SW480 (cell line): ENCODE measurements at places on chromosomes 5 and 9.

DNA sequence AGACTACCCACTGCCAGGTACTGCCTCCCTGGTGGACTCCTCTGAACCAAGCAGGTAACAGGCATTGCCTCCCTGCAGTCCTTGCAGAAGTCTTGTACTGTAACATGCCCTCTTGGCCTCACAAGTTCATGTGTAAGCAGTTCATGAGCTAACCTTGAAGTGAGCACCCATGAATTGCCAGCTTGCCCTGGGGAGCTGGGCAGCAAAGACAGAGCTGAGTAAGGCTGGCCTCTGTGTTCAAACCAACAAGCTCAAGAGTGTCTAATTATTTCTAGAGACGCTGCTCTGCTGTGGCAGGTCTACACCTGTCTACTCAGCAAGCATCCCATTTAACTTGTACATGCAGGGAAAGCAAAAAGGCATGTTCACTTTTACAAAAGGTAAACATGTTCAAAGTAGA is 113.5 kb downstream of the FEM1C start:
- no peak for DNase-seq

GRCh38 chr9:133677126-133678010 is 41.2 kb downstream of the DBH start:
- DNase-seq: no peak

- DNase-seq: no peak
These were observed 264.9 kb upstream of the EFNA5 start for GRCh38 chr5:107935645-107936044.

- no peak for DNase-seq
These were observed 304.6 kb downstream of the SLCO4C1 start for GRCh38 chr5:101991486-101991885.
